ENCODE measurements at places on chromosomes 3 and 15.

- no peak for DNase-seq
Observed at GRCh38 chr3:81277853-81278252, 483.6 kb downstream of the GBE1 start.

- no peak for DNase-seq
Observed at GRCh38 chr15:73708691-73709090, 24.5 kb downstream of the CD276 start.

DNA sequence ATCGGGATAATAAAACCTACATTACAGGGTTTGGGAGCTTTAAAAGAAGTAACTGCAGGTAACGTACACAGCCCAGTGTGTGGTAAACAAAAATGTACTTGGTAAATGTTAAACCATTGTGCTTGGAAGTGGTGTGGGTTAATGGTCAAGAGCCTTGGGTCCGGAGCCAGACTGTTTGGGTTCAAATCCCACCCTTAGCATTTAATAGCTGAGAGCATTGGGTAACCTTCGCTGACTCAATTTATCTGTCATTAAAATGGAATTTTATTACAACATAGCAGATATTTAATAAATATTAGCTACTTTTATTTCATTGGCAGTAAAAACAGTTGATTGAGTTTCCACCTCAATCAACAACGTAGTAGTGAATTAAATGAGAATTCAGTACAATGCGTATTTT, 1.5 kb downstream of the FSTL1 start:
- no peak for DNase-seq

DNA sequence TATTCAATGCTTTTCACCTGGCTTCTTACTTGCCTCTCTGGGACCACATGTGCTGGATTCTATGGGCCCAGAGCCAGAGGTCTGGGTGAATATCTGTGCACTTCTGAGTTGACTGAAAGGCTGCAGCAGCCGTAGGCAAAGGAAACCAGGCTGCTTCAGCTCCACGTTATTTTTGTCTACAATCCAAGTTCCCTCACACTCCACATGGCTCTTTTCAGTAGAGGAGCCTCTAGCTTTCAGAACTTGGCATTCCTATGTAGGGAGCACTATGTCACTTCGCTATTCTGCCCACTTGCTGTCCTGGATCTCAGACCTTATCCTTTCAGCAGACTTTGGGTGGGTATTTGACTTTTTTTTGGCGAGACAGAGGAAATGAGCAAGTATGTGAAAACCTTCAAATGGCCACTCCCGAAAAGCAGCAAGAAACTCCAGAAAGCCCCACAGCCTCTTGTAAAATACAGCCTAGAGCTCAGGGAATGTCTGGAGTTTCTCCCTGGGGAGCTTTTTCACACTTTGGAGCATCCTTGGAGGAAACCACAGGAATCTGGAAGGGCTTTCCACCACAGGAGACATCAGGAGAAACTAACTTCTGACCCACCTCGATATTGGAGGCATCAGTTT, 80.9 kb downstream of the DUT start:
- no peak for DNase-seq

- no peak for DNase-seq
Observed at GRCh38 chr15:73680549-73680948, 3.6 kb upstream of the CD276 start.

- no peak for DNase-seq
Observed at GRCh38 chr15:79349525-79349924, 38.6 kb downstream of the TMED3 start.

GRCh38 chr3:38247366-38248035, 18.1 kb upstream of the SLC22A13 start:
- no peak for DNase-seq

- no peak for DNase-seq
Observed at GRCh38 chr15:70315431-70315830, 217.7 kb upstream of the TLE3 start.

- no peak for DNase-seq
Observed at GRCh38 chr3:73576999-73577461, 47.7 kb downstream of the PDZRN3 start.

DNA sequence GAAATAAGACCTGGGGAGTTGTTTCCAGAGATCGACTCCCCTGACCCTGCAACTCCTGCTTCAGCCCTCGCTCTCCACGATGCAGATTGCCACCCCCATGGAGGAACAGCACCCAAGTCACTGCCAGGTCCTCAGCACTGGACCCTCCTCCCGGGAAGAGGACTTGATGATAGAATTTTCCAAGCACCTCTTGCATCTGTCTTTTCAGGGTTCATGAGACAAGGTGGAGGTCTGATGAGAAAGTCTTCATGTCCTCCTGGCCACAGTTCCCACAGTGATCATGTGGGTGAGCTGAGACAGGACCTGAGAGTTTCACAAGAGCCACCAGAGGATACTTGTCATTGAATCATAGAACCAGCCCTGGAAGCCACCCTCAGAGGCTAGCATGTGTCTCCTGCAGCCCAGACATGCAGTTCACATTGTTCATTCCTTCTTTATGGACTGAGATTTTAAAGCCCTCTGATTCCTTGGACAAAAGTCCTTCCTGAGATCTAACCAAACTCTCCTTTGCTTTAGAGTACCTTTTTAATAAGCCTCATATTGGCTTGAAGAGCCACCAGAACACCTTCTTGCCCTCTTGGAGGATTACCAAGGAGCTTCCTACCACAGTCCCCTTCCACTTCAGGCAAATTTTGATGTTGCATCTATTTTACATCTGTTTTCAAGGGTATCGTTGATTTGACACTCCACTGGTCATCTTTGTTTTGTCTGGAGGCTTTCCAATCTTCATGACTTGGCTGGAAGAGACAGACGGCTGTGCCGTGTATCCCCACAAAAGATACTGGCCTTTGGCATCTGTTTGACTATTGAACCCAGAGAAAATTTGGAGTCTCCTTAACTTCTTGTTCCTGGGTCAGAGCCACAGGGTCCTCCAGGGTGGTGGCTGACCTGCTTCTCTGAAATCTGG, 224.8 kb upstream of the BHLHE40 start:
- no peak for DNase-seq

GRCh38 chr3:182910936-182911781, 69.2 kb downstream of the DCUN1D1 start:
- no peak for DNase-seq

DNA sequence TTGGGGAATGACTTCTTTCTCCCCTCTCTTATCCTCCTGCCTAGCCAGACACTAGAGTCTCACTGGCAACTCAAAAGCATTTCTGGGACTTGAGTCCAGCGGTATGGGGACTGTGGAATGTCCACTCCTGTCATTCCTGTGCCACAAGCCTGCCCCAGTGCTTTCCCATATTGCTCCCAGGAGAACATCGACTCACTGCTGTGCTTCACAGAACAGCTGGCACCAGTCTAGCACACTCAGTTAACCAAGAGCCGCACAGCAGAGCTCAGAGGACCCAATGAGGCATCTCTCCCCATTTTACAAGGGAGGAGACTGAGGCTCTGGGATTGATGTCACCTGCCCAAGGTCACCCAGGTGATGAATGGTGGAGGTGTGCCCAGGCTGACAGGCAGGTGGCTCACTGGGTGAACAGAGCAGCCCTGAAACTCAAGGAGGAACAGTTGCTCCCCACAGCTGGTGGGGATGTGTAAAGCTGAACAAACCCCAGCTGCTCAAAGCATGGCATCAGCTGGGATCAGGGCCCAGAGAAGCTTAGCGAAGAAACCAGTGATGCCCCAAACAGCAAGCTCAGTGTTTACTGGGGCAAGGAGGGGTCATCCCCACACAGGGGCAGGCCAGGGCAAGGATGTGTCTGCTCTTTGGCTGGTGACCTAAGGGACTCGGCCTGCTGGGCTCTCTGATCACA, 35.4 kb upstream of the DUSP7 start:
- DNase-seq: no peak

DNA sequence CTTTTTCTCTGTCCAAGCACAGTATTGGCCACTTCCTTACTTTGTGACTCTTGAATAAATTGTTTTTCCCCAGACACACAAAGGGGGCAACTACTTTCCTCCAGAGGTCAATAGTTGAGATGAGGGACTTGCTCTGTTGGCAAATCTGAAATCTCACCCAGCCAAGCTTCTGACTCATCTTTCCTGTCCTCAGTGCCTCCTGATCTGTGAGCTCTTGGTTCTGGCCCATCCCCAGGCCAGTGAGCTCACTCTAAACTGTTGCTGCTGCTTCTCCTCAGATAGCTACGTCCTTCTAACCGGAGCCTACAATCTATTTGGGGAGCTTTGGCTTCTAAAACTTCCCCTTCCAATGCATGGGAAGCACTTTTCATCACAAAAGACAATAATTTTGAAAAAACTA, 50.0 kb upstream of the NMD3 start:
- no peak for DNase-seq

GRCh38 chr15:92636908-92637481, 18.6 kb downstream of the FAM174B start:
- peak; percentile 94 for DNase-seq

DNA sequence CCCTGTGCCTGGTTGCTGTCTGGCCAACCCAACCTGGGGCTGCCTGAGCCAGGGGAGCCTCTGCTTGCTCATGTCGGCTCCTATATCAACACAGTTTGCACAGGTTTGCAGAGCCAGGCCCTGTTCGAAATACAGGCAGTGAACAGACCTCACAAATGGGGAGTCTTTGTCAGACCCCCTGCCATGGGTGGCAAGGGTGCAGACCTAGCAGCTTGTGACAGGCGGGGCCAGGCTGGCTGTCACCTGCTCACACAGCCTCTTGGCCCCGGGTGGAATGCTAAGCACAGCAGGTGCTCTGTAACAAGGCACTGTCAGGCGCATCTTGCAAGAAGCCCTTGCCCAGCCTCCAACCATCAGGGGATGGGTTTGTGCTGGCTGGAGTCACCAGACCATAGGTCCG, 47.3 kb downstream of the BDH1 start:
- no peak for DNase-seq

DNA sequence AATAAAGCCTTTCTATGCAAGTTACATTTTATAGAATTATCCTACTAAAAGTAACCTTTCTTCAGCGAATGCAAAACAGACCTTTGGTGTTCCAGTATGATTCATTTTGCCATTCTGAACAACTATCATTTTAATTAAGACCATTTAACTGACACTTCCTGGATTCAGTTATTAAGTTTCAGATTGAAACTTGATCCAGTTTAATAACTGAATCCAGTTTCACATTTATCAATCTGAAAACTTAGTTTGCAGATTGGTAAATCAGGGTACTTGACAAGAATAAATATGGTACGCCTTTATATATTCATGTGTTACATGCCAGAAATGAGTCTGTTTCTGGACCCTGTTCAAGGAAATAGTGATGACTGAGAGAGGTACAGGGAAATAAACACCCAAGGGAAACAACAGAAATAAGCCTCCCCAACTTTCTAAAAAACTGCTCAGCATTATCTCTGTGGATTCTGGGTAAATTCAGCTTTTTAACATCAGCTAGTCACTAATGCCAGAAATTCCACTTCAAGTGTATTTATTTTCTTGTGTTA, 23.3 kb upstream of the NFKBIZ start:
- no peak for DNase-seq

DNA sequence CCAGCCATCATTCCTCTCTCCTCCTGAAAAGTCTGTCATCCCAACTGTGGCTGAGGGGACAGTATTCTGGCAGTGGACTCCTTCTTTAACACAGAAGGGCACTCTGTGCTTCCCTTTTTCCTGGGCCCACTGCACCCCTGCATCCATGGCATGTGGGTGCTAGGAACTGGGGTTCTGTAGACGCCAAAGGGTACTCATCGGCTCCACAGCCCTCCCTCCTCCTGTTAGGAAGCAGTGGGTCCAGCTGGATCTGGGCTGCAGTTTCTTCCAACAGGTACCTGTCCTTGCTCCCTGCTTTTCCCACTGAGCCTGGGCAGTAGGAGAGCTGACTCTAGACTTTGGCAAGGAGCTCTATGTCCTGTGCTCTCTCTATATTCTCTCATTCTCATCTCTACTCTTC, 6.4 kb upstream of the MANF start:
- no peak for DNase-seq

- DNase-seq: no peak
Observed at GRCh38 chr3:133745981-133746711, at the start of gene TF. TSS of gene TF (plus strand) at chr3:133746393. CDS start at chr3:133746441, 48 bp downstream.

DNA sequence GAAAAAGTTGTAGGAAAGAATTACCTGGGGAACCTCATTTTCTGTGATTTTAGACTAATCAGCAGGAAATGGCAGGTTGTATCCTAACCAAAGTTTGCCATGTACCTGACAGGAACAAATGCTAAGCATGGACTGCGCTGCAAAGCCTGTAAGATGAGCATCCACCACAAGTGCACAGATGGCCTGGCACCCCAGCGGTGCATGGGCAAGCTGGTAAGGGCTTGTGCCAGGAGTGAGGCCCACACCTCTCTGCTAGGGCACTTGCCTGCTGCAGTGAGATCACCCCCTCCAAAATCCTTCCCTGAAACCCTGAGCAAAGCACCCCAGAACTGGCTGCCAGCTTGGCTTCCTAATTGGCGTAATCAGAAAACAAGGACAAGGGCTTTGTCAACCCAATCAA, 102.6 kb downstream of the STAC start:
- DNase-seq: no peak

- DNase-seq: peak; percentile 56
Observed at GRCh38 chr3:142279965-142280590, 54.7 kb upstream of the GK5 start.

DNA sequence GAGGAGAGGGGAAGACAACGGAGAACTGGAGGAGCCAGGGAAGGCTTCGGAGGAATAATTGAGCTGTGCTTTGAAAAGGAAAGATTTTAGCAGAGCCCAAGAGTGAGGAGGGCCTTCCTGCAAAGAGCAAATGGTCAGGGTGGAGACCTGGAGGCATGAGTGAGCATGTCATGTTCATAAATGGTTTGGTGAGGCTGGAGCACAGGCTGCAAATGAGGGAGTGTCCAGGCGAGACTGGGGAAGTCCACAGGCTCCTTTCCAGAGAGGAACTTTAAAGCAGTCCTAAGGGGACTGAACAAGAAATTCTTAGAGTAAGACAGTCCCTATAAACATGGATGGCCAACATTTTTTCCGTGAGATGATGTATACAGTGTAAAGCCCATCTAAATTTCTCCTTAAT, 108.8 kb downstream of the THSD4 start:
- DNase-seq: no peak

GRCh38 chr15:33565094-33565493, 254.3 kb downstream of the RYR3 start:
- no peak for DNase-seq

DNA sequence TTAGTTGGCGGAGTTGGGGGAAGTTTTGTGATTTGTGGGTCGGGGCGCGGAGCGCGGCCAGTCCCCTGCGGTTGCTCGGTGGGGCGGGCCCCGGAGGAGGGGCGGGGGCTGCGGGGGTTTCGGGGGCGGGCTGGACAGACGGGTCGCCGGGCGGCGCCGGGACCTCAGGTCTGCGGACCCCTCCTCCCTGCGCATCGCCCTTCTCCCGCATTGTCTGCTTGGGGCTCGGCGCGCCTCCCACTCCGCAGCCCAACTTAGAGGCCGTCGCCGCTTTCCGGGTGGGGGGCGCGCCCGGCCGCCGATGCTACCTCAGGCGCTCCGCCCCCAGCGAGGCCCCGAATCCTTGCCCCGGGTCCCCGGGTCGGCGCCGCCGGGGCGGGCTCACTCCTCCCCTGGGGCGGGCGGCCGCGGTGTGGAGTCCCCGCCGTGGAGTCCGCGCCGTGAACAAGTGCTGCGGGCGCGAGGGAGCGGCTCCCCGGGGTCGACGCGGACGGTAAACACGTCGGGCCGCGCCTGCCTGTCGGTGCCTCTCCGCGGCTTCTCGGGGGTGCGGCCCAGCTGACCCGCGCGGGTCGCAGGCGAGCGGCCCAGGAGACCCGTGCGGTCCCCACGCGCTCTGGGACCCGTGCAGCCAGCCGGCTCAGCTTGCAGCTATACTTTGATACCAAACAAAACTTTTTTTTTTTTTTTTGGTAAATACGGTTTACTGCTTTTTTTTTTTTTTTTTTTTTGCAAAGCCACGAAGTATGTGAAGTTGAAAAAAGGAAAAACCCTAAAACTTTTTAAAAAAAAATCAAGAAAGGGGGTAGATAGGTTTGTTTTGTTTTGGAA, 624 bp downstream of the AKAP13 start:
- no peak for DNase-seq

- DNase-seq: no peak
Observed at GRCh38 chr15:39432026-39432425, 148.9 kb upstream of the THBS1 start.

All from H9 (cell line).